ENCODE measurements at places on chromosomes 3 and 15.

DNA sequence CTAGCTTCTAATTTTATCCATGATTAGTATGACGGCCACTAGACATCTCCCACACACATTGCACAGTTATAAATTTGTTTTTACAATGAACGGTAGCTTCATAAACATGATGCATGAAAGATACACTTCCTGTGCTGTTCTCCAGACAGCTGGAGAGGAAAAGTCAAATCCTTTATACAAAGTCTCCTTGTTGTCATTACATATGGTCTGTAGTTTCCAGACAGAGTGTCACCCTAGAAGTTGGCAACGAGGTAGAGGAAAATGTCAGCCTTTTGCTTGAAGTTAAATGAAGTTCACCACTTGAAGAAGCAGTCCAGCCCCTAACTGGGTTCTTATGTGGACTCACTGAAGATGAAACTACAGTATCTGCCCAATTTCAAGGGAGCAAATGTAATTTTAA, 253.0 kb upstream of the P2RY1 start:
- no peak for DNase-seq

GRCh38 chr3:194532591-194532990, 45.8 kb upstream of the ATP13A3 start:
- no peak for DNase-seq

DNA sequence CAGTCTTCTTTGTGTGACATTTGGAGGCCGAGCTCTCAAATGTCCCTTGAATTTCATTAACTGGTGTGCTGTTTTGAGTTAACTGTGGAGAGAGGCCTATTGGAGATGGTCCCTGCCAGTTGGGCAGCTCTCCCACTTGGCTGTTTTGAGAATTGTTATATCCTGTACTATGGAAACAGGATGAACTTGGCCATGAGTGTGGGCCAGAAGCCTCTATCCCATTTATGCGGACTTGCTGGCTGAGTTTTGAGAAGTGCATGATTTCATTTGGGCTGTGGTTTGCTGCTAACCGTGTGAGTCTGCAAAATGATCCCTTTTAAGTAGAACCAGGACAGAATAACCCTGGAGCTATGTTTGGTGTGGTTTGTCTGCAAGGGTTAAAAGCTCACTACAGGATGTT, 366.0 kb downstream of the PTPRG start:
- no peak for DNase-seq

GRCh38 chr3:37833302-37834186, 28.1 kb upstream of the CTDSPL start:
- no peak for DNase-seq

GRCh38 chr15:55224892-55225291, 28.2 kb upstream of the RSL24D1 start:
- DNase-seq = no peak

DNA sequence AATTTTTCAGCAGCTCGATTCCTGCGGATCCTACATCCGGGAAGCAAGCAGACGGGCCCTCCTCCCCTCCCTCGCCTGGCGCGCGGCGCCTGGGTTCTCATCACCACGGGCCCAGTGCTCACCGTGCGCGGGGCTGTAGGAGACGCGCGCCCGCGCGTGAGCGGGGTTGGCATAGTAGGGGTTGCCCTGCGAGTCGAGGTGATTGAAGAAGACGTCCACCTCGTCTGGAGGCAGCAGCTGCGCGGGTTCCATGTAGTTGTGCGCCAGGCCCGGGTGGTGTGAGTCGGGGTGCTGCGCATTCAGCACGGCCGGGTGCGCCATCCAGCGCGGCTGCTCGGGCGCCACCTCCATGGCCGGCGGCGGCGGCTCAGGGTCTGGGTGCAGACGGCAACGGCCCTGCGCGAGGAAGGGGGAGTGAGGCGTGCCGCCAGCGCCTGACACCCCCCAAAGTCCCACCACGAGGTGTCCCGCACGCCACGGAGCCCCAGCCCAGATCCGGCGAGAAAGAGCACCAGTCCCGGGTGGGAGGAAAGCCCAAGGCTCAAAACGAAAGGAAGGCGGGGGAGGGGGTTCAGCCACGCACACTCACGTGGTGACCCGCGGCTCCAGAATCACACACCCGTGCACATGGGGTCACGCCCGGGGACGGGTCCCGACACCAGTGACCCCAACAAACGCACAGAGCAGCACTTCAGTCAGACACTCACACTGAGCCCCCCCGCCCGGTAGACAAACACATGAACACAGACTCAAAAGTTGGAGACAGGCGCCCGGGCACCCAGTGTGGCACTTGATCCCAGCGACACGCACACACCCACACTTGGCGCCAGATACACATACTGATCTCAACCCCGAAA, 6.1 kb downstream of the GATA2 start:
- no peak for DNase-seq

- no peak for DNase-seq
Measured at GRCh38 chr15:63043335-63044076, 959 bp downstream of the TPM1 start.
